GM04504 (cell line): ENCODE measurements at places on chromosomes 3 and 15.
A peak's percentile ranks its signal among the peaks of the same experiment; 100 is the strongest.

GRCh38 chr15:23497710-23498111 lies 50.7 kb upstream of the GOLGA6L2 start:
- DNase-seq = no peak

GRCh38 chr15:68113273-68113672 lies 59.2 kb downstream of the PIAS1 start:
- DNase-seq = peak; percentile 4

DNA sequence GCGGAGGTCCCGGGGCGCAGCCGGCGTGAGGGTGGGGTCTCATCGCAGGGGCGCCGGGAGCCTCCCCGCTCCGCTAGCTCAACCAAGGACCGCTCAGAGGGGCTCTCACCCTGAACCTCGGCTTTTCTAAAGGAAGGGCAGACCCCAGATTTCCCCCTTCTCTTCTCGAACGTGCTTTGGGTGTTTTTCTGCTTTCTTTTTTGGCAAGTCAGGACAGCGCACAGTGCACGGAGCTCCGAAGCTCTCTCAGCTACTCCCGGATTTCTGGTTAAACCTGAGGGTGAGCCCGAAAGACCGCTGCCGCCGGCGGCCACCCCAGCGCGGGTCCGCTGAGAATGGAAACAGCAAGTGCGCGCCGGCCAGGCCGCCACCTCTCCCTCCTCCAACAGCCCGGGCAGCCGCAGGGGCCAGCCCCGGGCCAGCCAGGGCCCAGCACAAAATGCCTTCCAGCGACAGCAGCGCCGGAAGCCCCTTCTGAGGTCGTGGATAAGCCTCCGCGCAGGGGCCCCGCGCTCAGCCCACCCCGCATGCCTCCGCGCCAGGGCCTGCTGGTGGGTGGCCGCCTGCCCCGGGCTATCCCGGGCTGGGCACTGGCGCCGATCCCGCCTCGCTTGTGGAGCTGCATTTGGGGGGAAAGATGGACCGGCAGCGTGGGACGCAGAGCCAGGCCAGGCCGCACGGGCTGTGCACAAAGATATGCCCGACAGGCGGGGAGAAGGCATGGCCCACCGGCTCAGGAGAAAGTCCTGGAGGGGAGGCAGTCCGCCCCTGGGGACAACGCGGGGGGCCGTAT lies 8.2 kb upstream of the OCA2 start:
- DNase-seq = no peak

DNA sequence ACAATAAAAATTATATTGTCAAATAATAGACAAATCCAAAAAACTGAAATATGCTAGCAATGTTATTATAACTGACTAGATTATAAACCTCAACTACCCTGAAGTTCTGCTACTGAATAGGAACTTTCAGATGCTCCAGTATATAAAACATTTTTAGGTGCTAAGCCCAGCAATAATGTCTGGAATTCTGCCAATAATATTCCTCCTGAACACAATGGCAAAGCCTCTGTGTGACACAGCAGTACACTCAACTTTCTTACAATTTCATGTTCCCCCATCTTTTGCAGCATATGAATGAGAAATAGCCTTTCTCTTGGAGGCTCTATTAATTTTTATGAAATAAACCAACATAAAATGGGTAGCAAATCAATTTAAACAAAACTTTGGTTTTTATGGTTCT lies 29.5 kb downstream of the ATOSA start:
- no peak for DNase-seq

GRCh38 chr15:68819495-68820294 lies 1.0 kb downstream of the ANP32A start:
- no peak for DNase-seq

- no peak for DNase-seq
Observed at GRCh38 chr15:52228921-52229320, 37.7 kb upstream of the GNB5 start.

GRCh38 chr3:25840099-25840498 lies 50.2 kb downstream of the OXSM start:
- no peak for DNase-seq

DNA sequence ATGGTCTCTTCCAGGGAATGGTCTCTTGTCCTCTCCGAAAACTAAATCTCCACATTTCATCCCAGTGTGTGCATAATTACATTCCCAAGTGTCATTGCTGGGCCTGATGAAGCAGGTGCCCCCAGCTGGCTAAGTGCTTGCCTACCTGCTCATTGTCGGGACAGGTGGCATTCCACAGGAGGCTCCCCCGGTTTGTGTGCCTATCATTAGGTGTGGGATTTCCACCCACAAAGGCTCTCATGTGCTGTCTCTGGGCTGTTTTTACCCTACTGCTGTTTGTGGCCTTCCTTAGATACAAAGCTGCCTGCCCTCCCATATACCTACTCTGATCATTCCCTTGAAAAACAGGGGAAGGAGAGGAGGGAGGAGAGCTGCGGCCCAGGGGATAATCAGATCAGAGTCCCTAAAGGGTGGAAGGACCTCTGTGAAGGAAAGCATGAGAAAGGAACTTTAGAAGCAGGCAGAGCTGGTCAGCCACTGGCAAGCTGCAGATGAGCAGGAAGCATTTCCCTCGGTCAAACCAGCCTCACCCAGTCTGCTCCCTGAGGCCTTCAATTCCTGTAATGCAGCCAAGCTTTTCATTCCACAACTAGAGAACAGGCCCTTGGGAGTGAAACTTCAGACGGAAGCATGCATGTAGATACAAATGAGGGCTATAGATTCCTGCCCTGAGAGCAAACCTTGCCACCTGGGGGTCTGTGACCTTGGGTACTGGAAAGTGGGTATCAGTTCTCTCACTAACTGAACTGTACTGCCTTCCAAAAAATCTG lies 60.7 kb upstream of the HEG1 start:
- DNase-seq = peak; percentile 84

GRCh38 chr3:59266551-59266950 lies 216.7 kb upstream of the CFAP20DC start:
- no peak for DNase-seq

- DNase-seq = no peak
Observed at GRCh38 chr3:155492841-155493240, 199.4 kb upstream of the STRIT1 start.

DNA sequence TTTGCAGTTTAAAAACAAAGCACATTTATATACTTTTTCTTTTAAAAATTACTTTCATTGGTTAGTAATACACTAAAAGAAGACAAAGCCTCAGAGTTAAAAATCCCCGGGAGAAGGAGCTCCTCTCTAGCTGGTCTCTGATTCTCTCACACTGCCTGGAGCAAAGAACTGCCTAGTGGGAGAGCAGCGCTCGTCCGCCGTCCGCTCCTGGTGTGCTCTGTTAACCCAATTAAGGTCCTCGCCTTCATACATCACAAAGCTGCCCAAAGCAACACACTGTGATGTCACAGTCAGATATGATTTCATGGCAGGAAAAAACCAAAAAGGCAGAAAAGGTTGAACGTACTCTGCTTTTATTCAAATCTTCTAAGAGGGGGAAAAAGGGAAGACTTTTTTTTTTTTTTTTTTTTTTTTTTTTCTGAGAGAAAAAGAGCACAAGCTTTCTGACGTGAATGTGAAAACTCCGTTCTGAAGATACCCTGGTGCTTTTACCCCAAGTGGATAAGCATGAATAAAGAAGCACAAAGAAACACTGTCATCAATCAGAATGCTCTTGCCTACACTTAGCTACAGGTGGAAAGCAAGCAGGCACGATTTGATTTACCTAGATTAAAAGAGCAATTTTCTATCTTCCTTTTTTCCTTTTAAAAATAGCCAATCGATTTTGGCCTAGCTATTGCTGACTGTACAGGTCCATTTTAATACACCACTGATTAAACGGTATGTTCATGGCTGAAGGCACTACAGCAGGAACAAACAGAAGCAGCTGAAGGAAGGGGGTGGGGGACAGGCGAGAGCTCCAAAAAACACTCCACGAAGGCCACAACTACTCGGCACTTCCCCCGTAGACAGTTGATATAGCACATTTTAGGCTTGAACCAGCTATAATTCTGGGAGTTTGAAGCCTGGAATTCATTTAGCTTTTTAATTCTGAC lies 115.2 kb downstream of the TIGIT start:
- no peak for DNase-seq

GRCh38 chr3:145251311-145251710 lies 909.7 kb downstream of the PLOD2 start:
- no peak for DNase-seq

DNA sequence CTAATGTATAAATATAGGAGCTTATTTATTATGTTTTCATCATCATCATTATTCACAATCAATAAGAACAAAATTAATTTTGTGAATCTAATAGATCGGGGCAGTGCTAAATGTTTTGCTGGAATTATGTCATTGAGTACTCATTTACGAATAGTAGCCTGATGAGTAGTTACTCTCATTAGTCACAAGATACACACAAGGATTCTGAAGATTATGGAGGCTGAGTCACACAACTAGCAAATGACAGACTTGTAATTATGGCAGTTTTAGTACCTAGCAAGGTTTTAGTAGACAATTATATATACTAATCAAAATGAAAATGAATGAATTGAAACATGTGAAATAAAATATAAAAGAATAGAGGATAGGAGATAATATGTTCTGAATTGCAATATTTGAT lies 954.2 kb downstream of the CADM2 start:
- no peak for DNase-seq

- DNase-seq = no peak
Observed at GRCh38 chr3:29392625-29393388, 111.9 kb downstream of the RBMS3 start.

DNA sequence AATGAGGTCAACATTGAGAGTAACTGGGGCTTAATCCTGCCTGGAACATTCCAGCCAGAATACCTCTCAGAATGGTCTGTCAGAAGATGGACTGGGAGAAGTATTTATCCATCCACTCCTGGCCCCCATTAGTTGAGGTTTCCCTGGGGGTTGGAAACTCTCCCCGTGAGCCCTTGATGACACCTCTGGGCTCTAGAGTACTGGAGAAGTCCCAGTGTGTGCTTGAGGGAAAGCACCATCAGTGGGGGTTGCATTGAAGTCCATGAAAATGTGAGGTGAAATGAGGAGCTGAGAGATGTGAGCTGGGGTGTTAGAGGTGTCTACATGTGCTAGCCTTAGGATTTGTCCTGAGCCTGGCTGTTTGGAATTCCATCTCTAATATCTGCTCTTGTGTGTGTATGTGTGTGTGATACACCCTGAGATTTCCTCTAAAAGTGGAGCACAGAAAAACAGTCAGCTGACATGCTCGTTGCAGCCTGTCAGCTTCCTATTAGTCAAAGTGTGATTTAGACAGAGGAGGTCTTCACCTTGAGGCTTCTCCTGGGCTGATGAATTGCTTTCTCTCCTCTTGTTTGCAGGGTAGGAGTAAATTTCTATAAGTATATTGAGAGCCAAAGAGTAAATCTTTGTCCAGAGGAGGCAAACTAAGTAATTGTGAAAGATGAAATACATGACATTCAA lies 67.6 kb downstream of the NR1D2 start:
- no peak for DNase-seq

GRCh38 chr3:63966871-63967270 lies 54.7 kb upstream of the SCAANT1 start:
- no peak for DNase-seq

GRCh38 chr3:177459401-177459800 lies 262.1 kb upstream of the TBL1XR1 start:
- DNase-seq = no peak
